Gastrocnemius medialis (tissue), 4 donors: ENCODE measurements at places on chromosomes 11 and 22.

GRCh38 chr11:74310857-74311256 lies 583 bp downstream of the P4HA3 start:
- H3K27ac ChIP-seq, result no peak overlapping the region
- no peak for DNase-seq
- H3K27me3 ChIP-seq, result no peaks in the 10 kb centered on the region
- H3K4me3 ChIP-seq, result peak overlapping the region; percentile 48
- H3K36me3 ChIP-seq, result no peaks in the 10 kb centered on the region

DNA sequence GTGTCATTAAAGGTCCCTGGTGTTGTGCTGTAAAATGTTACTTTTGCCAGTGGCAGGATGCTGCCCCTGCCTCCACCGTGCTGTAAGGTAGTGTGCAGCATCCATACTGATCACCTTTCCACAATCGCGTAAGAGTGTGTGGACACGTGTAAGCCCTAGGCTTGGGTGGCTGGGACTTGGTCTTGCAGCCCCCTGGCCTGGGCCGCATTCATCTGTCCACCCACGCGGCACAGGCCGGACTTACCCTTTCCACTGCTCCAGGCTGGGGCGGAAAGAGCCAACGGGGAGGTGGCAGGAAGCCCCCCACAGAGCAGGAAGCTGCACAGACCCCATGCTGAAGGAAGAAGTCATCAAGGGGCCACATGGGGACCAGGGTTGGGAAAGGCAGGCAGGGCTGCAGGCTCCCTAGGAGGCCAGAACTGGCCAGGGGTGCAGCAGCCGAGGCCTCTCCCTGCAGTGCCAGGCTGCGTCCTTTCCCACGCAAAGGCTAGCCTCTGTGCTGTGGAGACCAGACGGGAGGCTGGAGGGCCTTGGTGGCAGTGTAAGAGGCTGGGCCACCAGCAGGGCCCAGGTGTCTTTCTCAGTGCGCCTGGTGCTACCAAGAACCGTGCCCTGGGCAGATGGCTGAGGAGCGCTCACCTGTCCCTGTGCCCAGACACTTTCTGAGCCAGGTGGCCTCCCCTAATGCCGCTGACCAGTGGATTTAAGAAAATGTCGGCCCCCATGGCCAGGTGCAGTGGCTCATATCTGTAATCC lies 11.7 kb upstream of the TMEM191C start:
- H3K4me1 ChIP-seq, result no peaks in the 10 kb centered on the region
- no peaks in the 10 kb centered on the region for H3K27me3 ChIP-seq
- no peak overlapping the region for H3K27ac ChIP-seq
- no peaks in the 10 kb centered on the region for H3K36me3 ChIP-seq
- no peak for DNase-seq

DNA sequence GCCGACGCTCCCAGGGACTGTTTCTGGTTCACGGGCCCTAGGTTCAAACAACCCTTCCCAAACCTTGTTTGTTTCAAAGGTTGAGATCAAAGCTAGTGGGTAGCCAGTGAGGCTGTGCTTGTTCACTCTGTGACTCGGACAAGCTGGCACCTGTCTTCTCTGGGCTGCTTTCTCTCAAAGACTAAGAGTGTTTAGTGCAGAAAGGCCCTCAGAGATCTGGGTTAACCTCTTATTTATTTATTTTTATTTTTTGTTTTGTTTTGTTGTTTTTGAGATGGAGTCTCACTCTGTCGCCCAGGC lies 13.0 kb upstream of the MALAT1 start:
- no peaks in the 10 kb centered on the region for H3K27me3 ChIP-seq
- DNase-seq, result peak; percentile 10
- no peaks in the 10 kb centered on the region for H3K36me3 ChIP-seq
- H3K27ac ChIP-seq, result peak overlapping the region; percentile 99
- no peak overlapping the region for H3K4me3 ChIP-seq

- H3K4me3 ChIP-seq, result no peak overlapping the region
- H3K4me1 ChIP-seq, result no peaks in the 10 kb centered on the region
- H3K27ac ChIP-seq, result no peak overlapping the region
- DNase-seq, result no peak
- no peaks in the 10 kb centered on the region for H3K36me3 ChIP-seq
Measured at GRCh38 chr11:96063886-96064285, 140.0 kb upstream of the MTMR2 start.

GRCh38 chr22:41288245-41288946 lies 2.4 kb upstream of the RANGAP1 start:
- no peak overlapping the region for H3K4me3 ChIP-seq
- H3K36me3 ChIP-seq, result no peaks in the 10 kb centered on the region
- no peaks in the 10 kb centered on the region for H3K27me3 ChIP-seq
- peak overlapping the region; percentile 45 for H3K27ac ChIP-seq
- peaks cover 14% of the 10 kb centered on the region for H3K4me1 ChIP-seq
- DNase-seq, result no peak
